ENCODE measurements at places on chromosomes 6 and 20. TPM values are rescaled to one million over a fixed set of nuclear protein-coding genes. Genes with fewer than 3 reads are reported as not detected.

GRCh38 chr6:150813993-150814359 lies 51.5 kb upstream of the MTHFD1L start:
- H3K36me3 ChIP-seq, result peaks cover 19% of the 10 kb centered on the region
- H3K27me3 ChIP-seq, result no peaks in the 10 kb centered on the region
- no peak overlapping the region for H3K4me3 ChIP-seq
- peak overlapping the region; percentile 79 for H3K27ac ChIP-seq

DNA sequence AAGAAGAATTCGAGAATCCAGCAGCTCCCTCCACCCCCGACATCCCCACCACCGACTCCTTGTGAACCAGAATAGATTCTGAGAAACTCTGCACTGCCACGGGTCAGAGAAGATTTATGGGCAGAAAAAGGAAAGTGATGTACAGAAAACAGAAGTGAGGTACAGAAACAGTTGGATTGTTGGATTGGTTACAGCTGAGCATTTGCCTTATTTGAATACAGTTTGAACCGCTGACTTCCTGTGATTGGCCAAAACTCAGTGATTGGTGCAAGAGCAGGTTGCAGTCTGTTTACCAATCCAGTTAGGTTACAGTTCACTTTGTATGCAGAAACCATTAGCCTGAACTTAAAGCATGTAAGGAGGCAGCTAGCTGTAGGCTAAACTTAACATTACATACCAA lies 131.2 kb upstream of the HDDC2 start:
- no peak overlapping the region for H3K4me3 ChIP-seq
- no peak for DNase-seq
- peaks cover 18% of the 10 kb centered on the region for H3K27me3 ChIP-seq
- H3K4me1 ChIP-seq, result peaks cover 3% of the 10 kb centered on the region
- H3K36me3 ChIP-seq, result peaks cover 5% of the 10 kb centered on the region
- H3K27ac ChIP-seq, result no peak overlapping the region

DNA sequence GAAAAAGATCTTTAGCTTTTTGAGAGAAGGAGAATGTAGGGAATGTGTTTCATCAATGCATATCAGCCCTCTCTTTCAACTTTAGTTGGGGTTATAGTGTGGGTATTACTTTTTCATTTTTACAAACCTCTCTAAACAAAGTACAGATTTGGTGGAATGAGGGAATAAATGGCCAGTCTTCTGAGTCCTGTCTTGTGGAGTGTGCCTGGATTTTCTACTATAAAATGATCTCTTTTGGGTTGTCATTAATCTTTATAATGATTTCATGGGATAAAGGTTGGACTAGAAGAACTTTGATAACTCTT lies 209.3 kb downstream of the RNF144B start:
- no peaks in the 10 kb centered on the region for H3K27me3 ChIP-seq
- no peak for DNase-seq
- peak overlapping the region; percentile 13 for H3K27ac ChIP-seq
- H3K4me3 ChIP-seq, result peak overlapping the region; percentile 58

GRCh38 chr6:163200289-163200688 lies 214.2 kb upstream of the QKI start:
- no peaks in the 10 kb centered on the region for H3K27me3 ChIP-seq
- H3K4me1 ChIP-seq, result peaks cover 22% of the 10 kb centered on the region
- peaks cover 4% of the 10 kb centered on the region for H3K36me3 ChIP-seq
- H3K27ac ChIP-seq, result no peak overlapping the region
- DNase-seq, result no peak
- H3K4me3 ChIP-seq, result no peak overlapping the region

DNA sequence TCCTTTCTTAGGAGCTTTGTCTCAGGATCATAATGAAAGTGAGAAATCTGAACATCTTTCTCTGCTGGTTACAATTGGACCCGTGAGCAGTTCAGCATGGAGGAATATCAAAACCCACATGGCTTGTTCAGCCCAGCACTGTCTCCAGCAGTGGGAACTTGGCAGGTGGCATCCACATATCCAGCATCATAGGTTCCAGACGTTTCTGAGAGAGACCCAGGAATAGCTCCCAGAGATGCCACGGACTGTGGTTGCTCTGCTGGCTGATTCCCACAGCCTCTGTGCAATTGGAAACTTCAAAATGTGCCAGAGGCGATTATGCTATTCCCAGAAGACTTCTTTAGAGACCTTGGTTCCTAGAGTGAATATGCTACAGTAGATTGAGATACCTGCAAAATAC lies 76.4 kb downstream of the PHACTR2 start:
- peaks cover 17% of the 10 kb centered on the region for H3K4me1 ChIP-seq
- no peak for DNase-seq
- H3K4me3 ChIP-seq, result no peak overlapping the region
- H3K36me3 ChIP-seq, result peaks cover 3% of the 10 kb centered on the region
- H3K27ac ChIP-seq, result no peak overlapping the region
- H3K27me3 ChIP-seq, result no peaks in the 10 kb centered on the region

- H3K36me3 ChIP-seq, result no peaks in the 10 kb centered on the region
- H3K4me3 ChIP-seq, result no peak overlapping the region
- H3K27ac ChIP-seq, result no peak overlapping the region
Measured at GRCh38 chr6:156597095-156597494, 180.1 kb upstream of the ARID1B start.

- no peaks in the 10 kb centered on the region for H3K27me3 ChIP-seq
- H3K4me1 ChIP-seq, result peaks cover 11% of the 10 kb centered on the region
- H3K36me3 ChIP-seq, result peaks cover 5% of the 10 kb centered on the region
- H3K4me3 ChIP-seq, result no peak overlapping the region
- no peak for DNase-seq
Measured at GRCh38 chr6:111987295-111987694, 66.6 kb upstream of the CCN6 start.

DNA sequence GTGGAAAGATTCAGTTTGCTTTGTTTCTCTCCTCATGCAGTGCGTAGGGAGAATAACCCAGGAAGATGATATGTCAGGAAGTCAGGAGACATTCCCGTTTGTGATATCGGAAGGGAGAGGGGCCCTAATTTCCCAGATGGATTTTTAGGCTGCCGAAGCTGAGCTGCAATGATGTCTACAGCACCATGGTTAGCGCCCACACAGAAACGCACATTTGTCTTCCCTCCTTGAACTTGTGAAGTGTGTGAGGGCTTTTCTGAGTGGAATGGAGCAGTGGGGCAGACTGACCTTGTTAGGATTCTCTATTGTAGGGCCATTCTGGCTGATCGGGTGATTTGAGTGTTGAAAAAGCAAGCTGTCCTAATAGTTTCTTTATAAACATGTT lies 191.3 kb upstream of the ARG1 start:
- H3K27me3 ChIP-seq, result no peaks in the 10 kb centered on the region
- H3K27ac ChIP-seq, result no peak overlapping the region
- H3K4me3 ChIP-seq, result no peak overlapping the region
- H3K36me3 ChIP-seq, result peaks cover 3% of the 10 kb centered on the region
- DNase-seq, result no peak

DNA sequence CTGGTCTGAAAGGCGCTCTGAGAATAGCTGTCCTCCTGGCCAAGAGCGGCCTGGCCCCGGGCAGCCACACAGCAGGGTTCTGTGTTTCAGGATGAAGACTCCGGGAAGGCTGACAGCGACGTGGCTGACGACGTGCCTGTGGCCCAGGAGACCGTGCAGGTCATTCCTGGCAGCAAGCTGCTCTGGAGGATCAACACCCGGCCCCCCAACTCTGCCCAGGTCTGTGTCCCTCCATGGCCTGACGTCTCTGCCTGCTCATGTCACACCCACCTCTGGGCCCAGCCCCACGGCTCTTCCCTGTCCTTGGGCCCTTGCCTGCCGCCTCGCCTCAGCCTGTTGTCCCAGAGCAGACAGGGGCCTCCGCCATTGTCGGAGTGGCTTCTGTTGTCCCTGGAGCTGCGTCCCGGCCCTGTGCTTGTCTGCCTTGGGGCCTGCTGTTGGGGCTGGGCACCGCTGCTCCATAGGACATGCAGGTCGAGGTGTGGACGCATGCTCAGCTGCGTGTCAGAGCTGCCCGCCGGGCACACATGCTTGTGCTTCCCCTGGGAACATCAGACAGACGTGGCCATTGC lies 16.2 kb upstream of the ADRM1 start:
- no peak overlapping the region for H3K27ac ChIP-seq
- peaks cover 1% of the 10 kb centered on the region for H3K36me3 ChIP-seq
- H3K4me3 ChIP-seq, result no peak overlapping the region
- H3K27me3 ChIP-seq, result no peaks in the 10 kb centered on the region
- DNase-seq, result no peak

DNA sequence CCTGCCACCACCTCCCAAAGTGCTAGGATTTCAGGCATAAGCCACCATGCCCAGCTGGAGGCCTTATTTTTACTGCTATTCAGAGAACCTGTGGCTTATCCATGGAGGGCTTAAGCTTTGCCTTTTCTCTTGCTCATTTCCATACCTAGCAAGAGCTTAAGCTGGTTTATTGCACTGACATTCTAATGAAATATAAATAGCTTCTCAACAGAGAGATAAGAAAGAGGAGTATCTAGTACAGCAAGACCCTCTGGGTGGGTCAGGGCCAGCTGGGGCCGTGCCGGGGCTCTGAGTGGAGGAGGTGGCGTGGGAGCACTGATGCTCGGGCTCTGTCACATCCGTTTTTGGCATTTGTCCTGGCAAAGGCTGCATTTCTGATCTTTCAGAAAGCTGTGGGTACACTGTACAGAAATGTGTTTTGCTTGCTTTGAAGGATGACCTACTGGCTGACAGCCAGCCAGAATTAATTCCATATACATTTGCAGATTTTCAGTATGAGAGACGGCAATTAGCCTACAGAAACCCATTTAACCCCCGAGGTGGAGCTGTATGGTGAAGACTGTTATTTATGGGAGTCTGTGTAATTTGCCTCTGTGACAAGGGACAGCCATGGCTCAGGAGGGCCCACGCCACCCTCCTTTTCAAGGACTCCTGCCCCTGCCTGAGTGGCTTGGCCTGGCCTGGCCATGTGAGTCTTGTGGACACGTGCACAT lies 181.6 kb upstream of the AKAP12 start:
- H3K27ac ChIP-seq, result no peak overlapping the region
- peaks cover 10% of the 10 kb centered on the region for H3K4me1 ChIP-seq
- DNase-seq, result no peak
- H3K36me3 ChIP-seq, result peaks cover 5% of the 10 kb centered on the region
- no peaks in the 10 kb centered on the region for H3K27me3 ChIP-seq

GRCh38 chr20:31536575-31536974 lies 22.3 kb downstream of the HM13 start:
- peaks cover 23% of the 10 kb centered on the region for H3K36me3 ChIP-seq
- DNase-seq, result no peak
- no peak overlapping the region for H3K27ac ChIP-seq
- H3K27me3 ChIP-seq, result no peaks in the 10 kb centered on the region

GRCh38 chr6:157280157-157280556 lies 43.2 kb downstream of the TMEM242 start:
- H3K4me1 ChIP-seq, result peaks cover 31% of the 10 kb centered on the region

The ECT2L gene
- total RNA-seq, result not detected

The PRSS35 gene
- total RNA-seq, result 3.9 TPM

The BPIFB2 gene
- total RNA-seq, result not detected

The HLA-DPB1 gene
- total RNA-seq, result 20.4 TPM

Measured in neural crest cell (in vitro differentiated cells).